Stimulated activated CD4-positive, alpha-beta T cell treated with anti-CD3 and anti-CD28 coated beads, TNF-alpha, amount 100 ng/mL, for 1 hour (primary cell): ENCODE measurements at places on chromosomes 13 and 19.

DNA sequence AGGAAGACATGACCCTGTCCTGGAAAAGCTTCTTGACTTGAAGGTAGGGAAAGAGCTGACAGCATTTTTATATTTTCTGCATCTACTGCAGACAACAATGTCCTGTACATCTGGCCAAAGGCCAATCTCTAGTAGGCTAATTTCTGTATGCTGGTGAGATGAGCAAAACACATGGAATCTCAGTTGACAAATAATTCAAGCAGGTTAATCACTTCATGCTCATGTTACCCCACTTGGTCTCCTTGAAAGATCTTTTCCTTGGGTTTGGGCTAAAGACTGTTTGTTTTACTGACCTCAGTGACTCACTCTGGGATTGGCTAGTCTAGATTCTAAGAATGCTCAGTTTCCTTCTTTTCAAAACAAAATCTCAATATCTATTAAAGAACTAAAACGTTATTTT, 298.8 kb downstream of the LMO7 start:
- no peak for DNase-seq

GRCh38 chr13:42971691-42972347, 20.2 kb downstream of the EPSTI1 start:
- DNase-seq = no peak

GRCh38 chr19:30871979-30872378, 477.3 kb downstream of the TSHZ3 start:
- no peak for DNase-seq

DNA sequence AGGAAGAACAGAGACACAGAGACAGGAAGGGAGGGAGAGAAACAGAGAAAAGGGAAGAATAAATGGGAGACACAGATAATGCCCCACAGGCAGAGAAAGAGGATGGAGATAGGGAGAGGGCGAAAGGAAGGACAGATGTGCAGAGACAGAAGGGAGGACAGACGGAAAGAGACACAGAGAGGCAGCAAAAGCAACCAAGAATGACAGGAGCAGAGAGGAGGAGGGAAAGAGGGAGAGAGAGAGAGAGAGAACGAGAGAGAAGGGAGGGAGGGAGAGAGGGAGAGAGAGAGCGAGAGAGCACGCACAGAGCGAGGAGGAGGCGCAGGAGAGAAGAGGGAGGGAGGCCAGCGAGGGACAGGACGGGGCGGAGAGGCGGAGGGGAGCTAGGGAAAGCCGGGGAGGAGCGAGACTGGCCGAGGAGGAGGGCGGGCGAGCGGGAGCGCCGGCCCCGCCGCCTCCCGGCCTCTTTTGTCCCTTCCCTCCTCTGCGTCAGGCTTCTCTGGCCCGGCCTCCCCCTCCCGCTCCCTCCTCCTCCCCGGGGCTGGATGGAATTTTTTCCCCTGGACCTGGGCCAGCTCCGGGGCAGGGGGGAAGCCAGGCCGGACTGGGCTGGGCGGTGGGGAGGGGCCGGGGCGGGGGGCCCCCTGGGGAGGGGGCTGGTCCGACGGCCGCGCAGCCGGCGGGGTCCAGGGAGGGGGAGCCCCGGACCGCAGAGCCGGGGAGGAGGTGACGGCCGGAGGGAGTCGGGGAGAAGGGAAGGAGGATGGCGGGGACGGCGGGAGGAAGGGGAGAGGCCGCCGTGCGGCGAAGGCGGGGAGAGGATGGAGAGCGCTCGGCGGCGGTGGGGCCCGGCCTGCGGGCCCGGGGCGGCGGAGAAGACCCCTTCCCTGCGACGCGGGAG, 4.2 kb upstream of the SPACA6 start:
- no peak for DNase-seq

- peak; percentile 18 for DNase-seq
Observed at GRCh38 chr13:99605420-99606323, 104.4 kb downstream of the TM9SF2 start.

- no peak for DNase-seq
Observed at GRCh38 chr19:4593409-4593851, 33.9 kb upstream of the SEMA6B start.

GRCh38 chr13:83216479-83217245, 665.6 kb downstream of the SLITRK1 start:
- no peak for DNase-seq

- no peak for DNase-seq
Observed at GRCh38 chr13:44249431-44249836, 124.2 kb upstream of the SERP2 start.

- DNase-seq = no peak
Observed at GRCh38 chr13:51794964-51795363, 9.0 kb downstream of the DHRS12 start.

- no peak for DNase-seq
Observed at GRCh38 chr19:46737298-46737654, 8.6 kb upstream of the FKRP start.

- no peak for DNase-seq
Observed at GRCh38 chr13:74555276-74555625, 421.0 kb upstream of the KLF12 start.

- DNase-seq = no peak
Observed at GRCh38 chr13:114161028-114161556, 18.0 kb upstream of the CFAP97D2 start.

DNA sequence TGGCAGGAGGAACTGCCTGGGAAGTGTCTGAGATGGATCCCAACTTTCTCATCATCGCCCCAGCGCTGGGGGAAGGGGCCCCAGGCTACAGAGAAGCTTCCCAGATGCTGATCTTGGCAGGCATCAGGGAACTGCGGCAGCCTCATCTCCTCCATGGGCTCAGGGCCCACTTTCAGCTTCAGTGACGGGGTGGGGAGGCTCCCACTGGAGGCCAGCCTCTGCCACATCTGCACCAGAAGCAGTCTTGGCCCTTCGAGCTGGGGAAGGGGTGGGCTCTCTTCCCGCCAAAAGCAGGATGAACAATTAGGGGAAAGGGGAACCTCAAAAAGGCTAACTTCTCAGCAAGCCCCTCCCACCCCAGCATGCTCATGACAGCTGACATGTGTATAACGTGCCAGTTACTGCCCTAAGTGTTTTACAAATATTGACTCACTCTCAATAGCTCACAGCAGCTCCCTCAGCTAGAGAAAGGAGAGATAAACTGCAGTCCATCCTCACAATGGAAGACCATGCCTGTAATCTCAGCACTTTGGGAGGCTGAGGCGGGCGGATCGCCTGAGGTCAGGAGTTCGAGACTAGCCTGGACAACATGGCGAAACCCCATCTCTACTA, 7.1 kb upstream of the S1PR2 start:
- no peak for DNase-seq

DNA sequence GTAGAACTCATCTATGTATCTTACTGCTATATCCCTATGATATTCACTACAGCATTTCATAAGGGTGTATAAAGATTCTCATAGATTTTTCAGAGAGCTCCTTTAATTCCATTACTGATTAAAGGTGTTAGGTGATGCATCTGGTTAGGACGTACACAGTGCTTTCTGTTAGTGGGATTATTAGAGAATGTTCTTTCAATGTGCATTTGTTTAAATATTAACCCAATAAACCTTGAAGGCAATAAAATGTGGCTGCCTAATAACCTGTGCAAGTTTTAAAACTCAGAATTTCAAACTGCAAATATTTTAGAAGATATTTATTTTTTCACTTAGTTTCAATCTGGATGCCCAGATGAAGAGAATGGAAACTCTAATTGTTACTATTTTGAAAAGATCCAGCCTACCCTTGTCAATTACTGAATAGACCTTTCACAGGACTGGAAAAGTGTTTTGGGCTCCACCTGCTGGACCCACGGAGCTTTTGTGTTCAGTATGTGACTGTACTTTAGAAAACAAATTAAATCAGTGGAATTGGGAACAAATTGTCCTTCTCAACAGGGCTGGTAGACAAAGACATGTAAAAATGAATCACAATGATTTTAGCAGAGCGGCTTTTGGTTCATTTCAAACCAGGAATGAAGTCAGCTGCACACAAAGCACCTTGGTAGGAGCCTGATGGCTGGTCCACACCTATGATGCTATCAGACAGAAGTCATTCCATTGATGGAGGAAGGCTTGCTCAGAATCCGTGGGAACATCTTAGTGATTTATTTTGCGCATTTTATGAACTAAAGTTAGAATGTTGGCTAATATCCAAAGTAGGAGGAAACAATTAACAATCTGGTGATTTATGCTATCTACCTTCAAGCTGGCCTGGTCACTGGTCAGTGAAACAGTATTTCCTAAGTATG, 89.4 kb upstream of the RAP2A start:
- no peak for DNase-seq

- no peak for DNase-seq
Observed at GRCh38 chr13:66958611-66959010, 271.5 kb downstream of the PCDH9 start.

GRCh38 chr13:65965501-65965900, 1264.6 kb downstream of the PCDH9 start:
- DNase-seq = no peak

DNA sequence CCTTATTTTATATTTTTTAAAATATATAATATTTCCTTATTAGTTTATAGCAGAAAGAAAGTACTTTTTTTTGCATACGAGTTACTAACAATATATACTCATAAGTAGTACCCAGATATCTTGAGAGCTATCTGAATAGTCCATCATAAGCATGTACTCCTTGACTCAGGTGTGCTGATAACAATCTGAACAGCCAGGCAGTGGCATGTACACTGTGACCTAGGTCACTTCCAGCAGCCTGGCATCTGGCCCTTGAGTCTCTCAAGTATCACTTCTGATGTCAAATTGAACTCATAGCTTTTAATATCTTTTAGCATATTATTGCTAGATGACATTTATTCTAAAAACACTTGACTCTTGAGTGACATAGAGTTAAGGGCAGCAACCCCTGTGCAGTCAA, 1576.7 kb downstream of the SLITRK1 start:
- DNase-seq = no peak

DNA sequence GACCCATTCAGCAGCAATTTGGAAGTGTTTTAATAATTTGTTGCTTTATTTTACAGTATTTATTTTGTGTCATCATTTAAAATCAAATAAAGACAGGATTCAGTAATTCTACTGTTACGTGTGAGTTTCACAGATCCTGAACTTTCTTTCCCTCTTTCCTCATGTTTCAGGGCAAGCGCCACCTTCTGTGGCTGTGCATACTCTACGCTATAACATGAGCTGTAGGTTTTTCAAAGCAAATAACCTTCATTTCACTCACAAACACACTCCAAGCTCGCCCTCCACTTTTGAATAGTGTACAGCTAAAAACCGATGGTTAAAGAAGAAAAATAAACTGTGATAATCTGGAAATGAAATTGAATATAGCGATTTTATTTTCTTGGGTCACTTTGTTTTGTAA, 753.3 kb downstream of the OLFM4 start:
- DNase-seq = no peak

- no peak for DNase-seq
Observed at GRCh38 chr19:19067276-19068072, 3.7 kb downstream of the SLC25A42 start.

DNA sequence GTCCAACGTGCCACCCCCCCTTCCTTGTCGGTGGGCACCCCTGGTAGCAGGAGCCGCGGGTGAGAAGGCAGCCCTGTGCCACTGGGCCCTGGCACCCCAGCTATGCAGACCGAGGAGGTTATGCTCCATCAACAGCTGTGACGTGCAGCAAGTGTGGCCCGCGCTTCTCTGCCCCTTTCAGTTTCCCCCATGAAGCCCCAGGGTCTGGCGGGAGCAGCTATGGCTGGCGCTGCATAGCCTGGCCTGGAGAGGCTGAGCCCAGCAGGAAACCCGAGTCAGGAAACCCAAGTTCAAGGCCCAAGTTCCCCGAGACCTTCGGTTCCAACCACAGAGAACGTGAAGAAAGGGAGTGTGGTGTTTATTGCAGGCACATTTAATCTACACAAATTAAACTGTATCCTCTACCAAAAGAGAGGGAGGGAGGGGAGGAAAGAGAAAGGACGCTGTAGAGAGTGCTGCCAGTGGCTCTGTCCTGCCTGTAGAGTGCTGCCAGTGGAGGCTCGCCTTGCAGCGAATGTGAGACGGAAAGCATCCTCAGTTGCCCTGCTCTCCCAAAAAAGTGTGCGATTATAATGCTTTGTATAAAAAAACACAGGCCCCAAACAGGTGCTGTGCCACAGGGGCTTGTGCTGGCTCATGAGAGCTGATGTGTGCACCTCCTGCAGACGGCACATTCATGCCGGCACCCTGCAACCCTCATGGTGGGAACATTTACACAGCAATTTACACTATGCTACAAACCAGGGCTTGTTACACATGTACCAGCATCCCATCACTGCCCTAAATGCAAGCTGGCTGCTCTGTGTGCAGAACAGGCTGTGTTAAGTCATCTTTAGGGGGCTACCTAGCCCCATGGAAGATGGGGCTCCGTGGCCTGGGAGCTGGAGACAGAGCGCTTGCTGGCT, 16.3 kb downstream of the POP4 start:
- no peak for DNase-seq

DNA sequence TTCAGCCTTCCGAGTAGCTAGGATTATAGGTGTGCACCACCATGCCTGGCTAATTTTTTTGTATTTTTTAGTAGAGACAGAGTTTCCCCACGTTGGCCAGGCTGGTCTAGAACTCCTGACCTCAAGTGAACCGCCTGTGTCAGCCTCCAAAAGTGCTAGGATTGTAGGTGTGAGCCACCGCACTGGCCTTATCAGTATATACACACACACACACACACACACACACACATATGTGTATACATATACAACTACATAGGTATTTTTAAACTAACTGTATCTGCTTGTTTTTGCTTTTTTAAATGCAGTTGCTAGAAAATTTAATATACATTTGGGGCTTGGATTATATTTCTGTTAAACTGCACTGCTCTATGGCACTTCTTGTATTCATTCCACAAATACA, 3.1 kb downstream of the CARD8 start:
- no peak for DNase-seq

GRCh38 chr13:110106726-110107125, 200.2 kb downstream of the COL4A1 start:
- no peak for DNase-seq

- no peak for DNase-seq
Observed at GRCh38 chr13:52845766-52846566, 2.5 kb downstream of the PCDH8 start.

- no peak for DNase-seq
Observed at GRCh38 chr13:27137759-27138158, 33.9 kb downstream of the USP12 start.

- DNase-seq = no peak
Observed at GRCh38 chr13:19183676-19184075, 2.1 kb upstream of the TUBA3C start.

DNA sequence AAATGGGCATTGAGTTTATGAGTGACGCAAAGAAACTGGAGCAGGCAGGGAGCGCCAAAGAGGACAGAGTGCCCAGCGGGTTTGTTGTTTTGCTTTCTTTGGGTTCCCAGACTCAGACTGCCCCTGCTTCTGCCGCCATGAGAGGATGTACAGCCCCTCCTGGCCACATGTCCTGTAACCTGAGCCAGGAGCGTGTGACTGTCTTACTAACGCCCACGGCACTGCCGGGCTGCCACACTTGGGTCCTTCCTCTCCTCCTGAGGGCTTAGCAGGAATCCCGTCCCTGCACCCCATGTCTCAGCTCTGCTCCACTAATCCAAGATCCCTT, 80.5 kb downstream of the GPR12 start:
- no peak for DNase-seq

- no peak for DNase-seq
Observed at GRCh38 chr13:48994706-48995105, 19.0 kb downstream of the FNDC3A start.
